ENCODE measurements at places on chromosomes 6 and 20.

DNA sequence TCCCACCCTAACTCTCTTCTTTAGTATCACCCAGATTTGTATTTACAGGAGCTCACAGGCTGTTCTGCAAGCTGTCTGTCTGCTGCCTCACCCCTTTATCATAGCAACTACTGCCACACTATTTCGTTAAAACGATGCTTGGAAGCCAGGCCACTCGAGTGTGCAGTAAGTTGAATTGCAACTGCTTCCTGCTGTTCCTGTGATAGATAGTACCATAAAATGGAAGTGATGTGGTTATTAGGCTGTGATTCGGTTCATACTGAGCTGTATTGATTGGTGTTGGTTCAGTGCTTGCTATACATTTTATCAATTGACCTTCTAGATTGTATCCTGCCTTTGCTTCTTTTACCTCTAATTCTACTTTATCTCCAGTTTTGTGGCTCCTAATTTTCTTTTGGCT lies 325.4 kb downstream of the RNF144B start:
- DNase-seq: no peak

GRCh38 chr6:155340464-155341129 lies 26.3 kb upstream of the TFB1M start:
- no peak for DNase-seq

GRCh38 chr6:153511896-153512496 lies 380.9 kb upstream of the RGS17 start:
- peak; percentile 17 for DNase-seq

DNA sequence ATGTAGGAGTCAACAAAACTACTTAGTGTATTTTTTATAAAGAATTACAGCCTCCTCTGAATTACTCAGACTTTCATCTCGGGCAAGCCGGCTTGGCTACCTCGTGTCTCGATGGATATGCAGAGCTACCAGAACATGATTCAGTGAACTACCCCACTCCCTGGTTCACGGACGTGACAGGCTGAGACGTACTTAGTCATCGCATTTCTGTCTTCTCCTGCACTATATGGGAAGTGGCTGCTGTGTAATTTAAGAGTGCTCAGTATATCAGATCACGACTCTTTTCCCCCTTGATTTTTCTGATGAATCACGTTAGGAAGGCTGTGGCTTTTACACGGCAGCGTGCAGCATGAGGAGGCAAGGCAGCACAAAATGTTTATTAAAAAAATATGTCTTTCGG lies 302.7 kb upstream of the ZFP64 start:
- peak; percentile 83 for DNase-seq

GRCh38 chr20:12217382-12217781 lies 299.7 kb downstream of the BTBD3 start:
- no peak for DNase-seq

GRCh38 chr6:149082320-149082719 lies 235.2 kb upstream of the TAB2 start:
- peak; percentile 51 for DNase-seq

DNA sequence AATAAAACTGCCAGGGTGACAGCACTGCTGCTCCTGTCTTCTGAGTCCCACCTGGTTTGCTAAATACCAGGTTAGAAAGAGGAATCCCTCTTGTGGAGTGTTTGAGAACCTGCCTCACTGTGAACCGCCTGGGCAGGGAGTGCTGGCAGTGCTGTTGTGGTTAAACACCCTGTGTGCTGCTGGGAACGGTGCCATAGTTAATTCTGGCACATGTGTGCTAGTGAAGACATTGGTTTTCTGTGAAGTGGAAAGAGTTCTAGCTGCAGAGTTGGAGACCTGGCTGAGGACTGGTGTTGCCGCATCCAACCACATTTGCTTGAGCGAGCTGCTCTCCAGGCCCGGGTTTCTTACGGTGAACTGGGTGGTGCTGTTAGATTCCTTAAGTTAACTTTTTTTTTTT lies 72.7 kb downstream of the IGF2R start:
- peak; percentile 52 for DNase-seq

DNA sequence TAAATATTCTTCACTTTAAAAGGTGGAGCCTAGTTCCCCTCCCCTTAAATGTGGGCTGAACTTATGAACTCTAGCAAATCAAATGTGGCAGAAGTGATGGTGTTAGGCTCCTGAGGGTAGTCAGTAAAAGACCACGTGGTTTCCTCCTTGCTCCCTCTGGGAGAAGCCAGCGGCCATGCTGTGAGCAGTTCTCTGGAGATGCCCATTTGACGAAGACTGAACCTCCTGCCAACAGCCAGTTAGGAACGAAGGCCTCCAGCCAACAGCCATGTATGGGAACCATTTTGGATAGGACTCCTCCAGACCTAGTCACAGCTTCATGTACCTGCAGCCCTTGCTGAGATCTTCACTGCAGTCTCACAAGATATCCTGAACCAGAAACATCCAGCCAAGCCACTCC lies 7.6 kb upstream of the MOCS1 start:
- no peak for DNase-seq

DNA sequence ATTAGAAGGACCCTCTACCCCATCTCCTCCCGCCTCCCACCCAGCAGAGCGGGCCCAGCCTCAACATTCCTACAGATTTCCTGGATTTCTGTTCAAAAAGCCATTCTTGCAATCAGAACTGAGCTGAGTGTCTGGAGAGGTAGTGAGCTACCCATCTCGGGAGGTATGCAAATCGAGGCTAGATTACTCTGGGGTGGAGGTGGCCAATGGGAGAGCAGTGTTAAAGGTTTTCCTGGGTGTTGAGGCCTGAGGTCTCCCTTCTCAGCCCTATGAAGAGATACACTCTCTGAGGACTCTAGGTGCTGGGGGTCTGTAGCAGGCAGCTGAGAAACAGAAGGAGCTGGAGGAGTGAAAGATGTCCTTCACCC lies 57.0 kb downstream of the CD40 start:
- no peak for DNase-seq

GRCh38 chr6:37507077-37507476 lies 7.4 kb upstream of the CCDC167 start:
- no peak for DNase-seq

GRCh38 chr20:35166242-35166830 lies 5.5 kb upstream of the PROCR start:
- DNase-seq: no peak

- DNase-seq: no peak
These were observed 45.8 kb upstream of the VSTM2L start for GRCh38 chr20:37856932-37857660.

GRCh38 chr6:2033544-2033943 lies 211.9 kb downstream of the GMDS start:
- DNase-seq: no peak

GRCh38 chr6:142925575-142926110 lies 19.3 kb downstream of the HIVEP2 start:
- no peak for DNase-seq

DNA sequence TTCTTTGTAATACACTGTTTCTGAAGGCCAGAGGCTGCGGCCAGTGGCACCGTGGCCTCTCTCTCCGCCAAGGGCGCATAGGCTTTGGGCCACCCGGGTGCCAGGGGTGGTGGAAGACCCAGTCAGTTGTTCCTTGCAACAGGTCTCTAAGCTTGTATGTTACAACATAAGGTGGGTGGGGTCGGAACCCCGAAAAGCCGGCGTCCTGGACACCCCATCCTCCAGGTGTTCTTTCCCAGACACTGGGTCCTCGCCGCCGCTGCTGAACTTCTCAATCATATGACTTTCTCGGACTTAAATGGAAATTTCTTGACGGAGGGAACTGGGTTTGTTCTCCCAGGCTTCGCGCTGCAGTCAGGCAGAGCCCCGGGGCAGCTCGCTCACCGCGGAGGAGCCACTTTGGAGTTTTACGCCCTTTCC lies 983 bp upstream of the KCNQ5 start:
- no peak for DNase-seq

- no peak for DNase-seq
These were observed 32.8 kb downstream of the SNAI1 start for GRCh38 chr20:50015636-50015992.

DNA sequence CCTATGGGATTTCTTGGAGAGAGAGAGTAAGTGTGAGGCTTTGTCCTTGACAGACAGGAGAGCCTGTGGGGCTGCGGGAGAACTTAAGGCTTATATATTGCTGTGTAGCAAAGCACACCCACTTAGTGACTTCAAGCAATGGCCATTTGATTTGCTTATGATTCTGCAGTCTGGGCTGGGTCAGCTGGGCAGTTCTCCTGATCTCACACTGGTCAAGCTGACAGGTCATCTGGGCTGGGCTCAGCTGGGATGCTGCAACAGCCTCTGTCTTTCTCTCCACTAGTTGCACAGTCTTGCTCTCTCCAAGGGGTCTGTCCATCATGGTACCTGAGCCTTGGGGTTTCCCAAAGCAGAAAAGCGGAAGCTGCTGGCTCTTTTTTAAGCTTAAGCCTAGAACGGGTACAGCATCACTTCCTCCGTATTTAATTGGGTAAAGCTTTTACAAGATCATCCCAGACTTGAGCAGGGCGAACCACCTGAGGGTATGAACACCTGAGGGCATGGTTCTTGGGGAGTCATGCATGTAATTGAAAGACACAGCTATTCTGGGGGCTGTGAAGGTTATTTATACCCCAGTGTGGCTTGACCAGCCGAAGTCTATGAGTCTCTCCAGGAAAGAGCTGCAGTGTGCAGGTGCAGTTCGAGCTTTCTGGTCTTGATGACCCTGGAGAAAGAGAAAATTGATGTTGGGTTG lies 13.3 kb upstream of the GGTLC1 start:
- no peak for DNase-seq

DNA sequence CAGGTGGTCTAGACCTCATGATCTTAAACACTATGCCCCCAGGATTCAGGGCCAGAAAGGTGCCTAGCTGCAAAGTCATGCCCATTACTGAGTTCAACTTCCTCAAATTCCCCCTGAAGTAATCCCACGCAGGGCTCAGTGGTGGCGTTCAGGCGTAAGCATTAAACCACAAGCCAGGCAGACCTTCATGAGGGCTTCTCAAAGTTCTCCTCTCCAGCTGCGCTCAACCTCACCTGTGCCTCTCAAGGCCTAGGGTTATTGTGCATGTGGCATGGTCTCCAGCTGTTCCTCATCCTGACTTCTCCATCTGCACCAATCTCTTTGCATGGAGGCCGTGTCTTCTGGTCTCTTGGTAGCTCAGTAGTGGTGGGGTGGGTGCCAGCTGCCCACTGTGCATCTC lies 113.6 kb downstream of the TSHZ2 start:
- DNase-seq: no peak

DNA sequence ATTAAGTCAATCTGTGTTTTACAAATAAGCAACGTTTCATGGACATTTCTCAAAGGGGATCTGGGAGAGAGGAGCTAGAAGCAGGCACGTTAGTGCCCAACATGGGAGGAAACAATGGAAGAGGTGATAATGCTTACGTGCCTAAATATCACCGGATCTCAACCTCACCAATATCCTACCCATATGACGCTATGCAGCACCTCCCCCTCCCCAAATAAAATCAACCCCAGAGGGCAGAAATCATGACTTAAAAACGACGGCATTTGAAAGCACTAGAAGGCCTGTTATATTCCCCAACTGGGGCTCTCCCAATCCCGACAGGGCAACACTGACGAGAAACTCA lies 425 bp downstream of the HBS1L start:
- no peak for DNase-seq
